GM13977 (cell line): ENCODE measurements at places on chromosomes 16 and 17.

GRCh38 chr16:82147546-82147945, 22.5 kb downstream of the MPHOSPH6 start:
- no peak for DNase-seq

GRCh38 chr17:61388561-61389356, 10.9 kb upstream of the TBX2 start:
- no peak for DNase-seq

DNA sequence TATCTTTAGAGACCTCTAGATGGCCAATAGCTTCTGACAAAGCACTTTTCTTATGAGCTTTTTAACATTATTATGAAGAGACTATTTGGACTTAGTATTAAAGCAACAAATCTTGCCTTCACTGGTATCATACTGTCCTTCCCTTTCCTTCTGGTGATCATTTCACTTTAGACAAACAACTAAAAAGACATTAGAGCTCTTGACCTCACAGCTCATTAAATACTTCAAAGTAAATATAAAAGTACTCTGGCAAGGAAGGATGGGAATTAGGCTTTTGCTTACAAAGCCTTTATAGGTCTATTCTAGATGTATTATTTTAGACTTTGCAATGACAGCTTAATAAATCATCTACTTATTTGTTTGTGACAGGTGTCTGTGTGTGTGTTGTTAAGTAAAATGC, 11.1 kb downstream of the STXBP4 start:
- no peak for DNase-seq

GRCh38 chr17:79280866-79281572, 206.4 kb downstream of the ENGASE start:
- no peak for DNase-seq

- peak; percentile 69 for DNase-seq
Observed at GRCh38 chr17:76458580-76459490, 5.9 kb upstream of the UBE2O start.

DNA sequence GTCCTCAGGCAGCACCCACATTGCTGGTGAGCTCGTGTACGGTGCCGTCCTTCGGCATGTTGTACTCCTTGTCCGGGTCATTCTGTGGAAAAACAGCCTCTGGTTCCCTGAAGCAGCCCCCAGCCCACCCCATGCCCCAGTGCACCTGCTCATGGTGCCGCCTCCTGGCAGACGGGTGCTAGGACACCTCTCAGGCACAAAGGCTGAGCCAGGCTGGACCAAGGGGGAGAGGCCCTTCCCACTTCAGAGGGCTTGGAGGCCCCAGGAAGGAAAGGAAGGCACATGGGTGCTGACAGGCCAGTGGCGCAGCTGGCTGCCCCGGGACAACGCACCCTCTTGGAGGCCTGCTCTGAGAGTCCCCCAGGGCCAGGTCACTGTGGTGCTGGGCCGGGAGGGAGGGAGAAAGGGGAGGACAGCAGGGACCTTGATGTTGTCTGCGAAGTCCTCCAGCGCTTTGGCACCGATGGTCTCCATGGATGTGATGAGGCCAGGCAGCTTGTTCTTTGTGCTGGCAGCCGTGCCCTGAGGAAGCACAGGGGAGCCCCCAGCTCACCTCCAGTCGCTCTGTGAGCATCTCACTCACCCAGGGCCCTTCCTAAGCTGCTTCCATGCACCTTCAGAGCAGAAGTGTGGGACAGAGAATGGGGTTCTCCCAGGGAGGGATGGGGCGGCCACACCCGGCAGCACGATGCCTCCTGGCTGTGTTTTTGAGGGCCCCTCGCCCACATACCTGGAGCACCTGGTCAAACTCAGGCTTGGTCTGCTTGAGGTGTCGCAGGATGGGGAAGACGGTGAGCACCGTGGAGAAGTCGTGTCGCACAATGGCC, 9.3 kb downstream of the ZACN start:
- DNase-seq = no peak

DNA sequence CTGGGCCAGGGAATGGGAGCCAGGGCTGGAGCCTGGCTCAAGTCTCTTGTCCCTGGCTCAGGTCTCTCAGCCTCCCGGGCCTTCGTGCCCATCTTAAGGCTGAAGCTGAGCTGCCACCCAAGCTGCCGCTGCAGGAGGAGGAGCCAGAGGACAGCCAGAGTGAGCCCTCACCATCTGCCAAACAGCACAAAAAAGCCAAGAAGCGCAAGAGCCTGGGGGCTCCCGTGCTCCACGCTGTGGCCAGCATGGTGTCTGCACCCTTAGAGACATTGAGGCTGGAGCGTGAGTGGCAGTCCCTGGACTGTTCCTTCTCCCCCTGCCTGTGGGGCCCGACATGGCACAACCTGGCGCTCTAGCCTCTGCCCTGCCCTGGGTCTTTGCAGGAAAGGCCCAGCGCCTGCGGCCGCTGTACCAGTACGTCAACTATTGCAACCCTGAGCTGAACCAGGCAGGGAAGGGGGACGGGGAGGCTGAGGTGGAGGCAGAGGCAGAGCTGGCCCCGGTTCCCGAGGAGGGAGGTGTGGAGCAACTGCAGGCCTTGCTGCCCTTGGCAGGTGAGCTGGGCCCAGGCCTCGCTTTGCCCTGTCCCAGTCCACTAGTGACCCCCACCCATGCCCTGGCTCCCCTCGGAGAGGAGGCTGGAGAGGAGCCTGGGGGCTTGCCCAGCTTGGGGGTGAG, 1.3 kb downstream of the C16orf86 start:
- peak; percentile 93 for DNase-seq

DNA sequence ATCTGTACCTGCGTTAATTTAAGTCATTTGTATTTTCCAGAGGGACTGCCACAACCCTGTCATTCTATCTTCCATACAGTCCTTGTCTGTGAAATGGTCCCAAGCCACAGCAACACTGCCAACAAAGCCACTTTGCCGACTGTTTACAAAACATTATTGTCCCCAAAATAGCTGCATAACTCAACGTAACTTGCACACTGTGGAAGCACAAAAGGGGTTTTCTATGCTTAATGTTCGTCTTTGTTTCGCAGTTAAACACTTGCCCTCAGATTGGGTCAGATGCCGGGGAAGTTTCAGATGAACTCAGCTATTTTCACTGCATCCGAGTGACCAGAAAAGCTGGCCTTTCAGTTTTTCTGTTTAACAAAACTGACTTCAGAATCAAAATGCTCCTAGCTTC, 4.6 kb downstream of the SEC14L5 start:
- DNase-seq = no peak

- no peak for DNase-seq
Observed at GRCh38 chr16:73459586-73459985, 411.7 kb upstream of the ZFHX3 start.

GRCh38 chr16:1044460-1045309, 27.9 kb upstream of the SSTR5 start:
- no peak for DNase-seq

DNA sequence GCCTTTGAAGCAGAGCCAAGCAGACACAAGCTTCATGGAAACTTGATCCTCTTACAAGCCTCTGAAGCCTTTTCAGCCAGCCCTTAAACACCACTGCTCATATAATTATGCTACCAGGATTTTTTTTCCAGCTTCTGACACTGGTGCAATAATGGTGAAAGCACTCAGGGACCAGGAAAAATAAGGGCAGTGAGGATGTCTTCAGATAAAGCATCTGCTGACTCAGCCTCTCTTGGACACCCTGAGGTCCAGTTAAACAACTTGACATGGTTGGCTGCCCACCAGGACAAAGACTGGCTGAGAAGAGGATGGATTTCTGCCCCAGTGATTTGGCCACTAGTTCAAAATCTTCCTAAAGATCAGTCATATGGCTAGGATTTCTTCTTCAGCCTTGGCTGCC, 124.2 kb upstream of the N4BP1 start:
- no peak for DNase-seq

- peak; percentile 72 for DNase-seq
Observed at GRCh38 chr17:34378664-34379101, 15.7 kb upstream of the CCL1 start.

DNA sequence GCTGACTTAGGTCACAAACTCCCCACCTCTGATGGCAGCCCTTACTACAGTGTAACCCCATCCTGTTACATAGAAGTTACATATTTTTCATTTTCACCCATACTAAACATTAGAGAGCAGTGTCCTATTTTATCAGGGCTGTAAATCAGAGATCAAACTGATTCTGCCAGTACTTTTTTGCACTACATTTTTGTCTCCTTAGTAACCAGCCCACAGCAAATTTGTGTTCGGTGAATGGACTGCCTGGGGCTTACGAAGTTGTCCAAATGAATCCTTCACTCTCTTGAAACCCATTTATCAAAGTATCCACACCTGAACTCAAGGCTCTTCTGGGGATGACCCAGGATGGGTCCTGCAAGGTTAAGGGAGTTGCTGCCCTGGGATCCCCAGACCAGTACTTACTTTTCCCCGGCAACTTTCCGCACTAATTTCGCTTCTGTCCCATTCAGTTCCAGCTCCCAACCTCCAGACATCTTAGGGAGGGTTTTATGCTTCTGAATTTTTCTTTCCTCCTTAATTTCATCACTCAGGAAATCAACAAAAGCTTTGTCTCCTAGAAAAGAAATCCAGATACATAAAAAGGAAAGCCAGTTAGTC, 1.1 kb downstream of the C1QBP start:
- no peak for DNase-seq

GRCh38 chr17:31067691-31068184, 27.0 kb upstream of the NF1 start:
- DNase-seq = no peak

- DNase-seq = no peak
Observed at GRCh38 chr17:64718058-64718457, 56.0 kb upstream of the SMURF2 start.

GRCh38 chr16:11383481-11384183, 38.4 kb downstream of the RMI2 start:
- DNase-seq = no peak

GRCh38 chr16:68367030-68367429, 56.2 kb downstream of the PRMT7 start:
- DNase-seq = peak; percentile 74

- DNase-seq = no peak
Observed at GRCh38 chr17:33154869-33155455, 138.1 kb downstream of the ASIC2 start.

DNA sequence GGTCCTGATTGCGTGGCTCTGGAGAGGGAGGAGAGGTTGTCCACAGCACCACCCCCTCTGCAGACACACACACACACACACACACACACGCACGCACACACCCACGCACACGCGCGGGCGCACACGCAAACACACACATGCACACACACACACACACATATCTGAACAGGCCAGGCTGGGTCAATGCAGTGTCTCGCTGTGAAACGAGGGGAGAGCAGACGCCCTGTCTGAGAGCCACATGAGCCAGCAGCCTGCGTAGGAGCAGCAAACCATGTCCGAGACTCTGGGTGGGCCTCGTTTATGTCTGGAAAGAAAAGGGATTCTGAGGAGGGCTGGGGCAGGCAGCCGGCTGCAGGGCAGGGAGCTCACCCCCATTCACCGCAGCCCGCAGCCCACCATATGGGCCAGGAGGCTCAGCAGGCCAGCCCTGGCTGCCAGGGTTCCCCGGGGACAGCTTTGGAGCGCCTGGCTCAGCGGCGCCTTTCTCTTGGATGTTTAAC, 93.3 kb upstream of the TNRC6C start:
- no peak for DNase-seq

DNA sequence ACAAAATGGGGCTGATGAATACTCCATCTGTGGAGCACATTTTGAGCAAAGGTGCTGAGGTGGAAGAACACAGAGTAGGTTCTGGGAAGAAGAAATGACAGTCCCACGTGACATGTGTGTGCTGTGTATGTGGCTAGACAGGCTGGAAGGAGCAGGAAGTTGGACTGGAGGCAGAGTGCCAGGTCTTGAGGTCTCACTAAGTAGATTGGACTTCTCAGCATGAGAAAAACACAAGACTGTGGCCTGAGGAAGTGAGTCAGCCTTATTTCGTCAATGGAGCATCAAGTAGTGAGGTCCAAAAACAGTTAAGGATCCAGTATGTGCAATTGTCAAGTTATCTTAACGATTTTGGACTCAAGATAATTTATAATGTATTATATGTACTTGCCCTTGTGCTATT, 736.5 kb downstream of the KCNJ2 start:
- DNase-seq = no peak

GRCh38 chr17:36869441-36869840, 67.8 kb upstream of the LHX1 start:
- DNase-seq = no peak

- no peak for DNase-seq
Observed at GRCh38 chr16:89064606-89065457, 28.8 kb upstream of the ACSF3 start.

DNA sequence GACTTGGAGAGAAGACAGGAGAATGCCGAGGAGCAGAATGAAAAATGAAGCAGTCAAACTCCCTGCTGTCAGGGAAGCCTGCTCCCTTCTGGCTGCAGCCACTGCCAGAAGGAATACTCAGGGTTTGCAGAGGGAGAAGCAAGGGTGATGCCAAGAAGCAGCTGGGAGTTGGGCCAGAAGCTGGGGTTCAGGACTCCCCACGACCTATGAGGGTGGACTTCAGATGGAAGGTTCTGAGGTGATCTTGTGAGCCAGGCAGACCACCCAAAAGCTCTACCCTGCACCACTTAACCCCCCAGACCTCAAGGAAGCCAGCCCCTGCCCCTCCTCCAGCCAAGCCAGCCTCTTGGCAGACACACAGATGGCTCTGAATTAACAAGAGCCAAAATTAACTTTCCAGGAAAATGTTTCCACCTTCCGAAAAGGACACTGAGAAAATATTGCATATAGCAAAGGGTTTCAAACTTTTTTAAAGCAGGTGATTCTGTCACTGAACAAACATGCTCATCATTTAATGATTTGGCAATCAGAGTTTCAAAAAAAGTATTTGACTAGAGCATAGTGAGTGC, 126.0 kb upstream of the ERCC4 start:
- DNase-seq = no peak

- peak; percentile 84 for DNase-seq
Observed at GRCh38 chr17:42116705-42117396, 4.3 kb downstream of the KAT2A start.

GRCh38 chr17:35467824-35468223, 19.3 kb upstream of the SLFN13 start:
- DNase-seq = no peak

GRCh38 chr16:11399261-11399831, 54.1 kb downstream of the RMI2 start:
- DNase-seq = no peak

- no peak for DNase-seq
Observed at GRCh38 chr17:13222975-13223374, 205.1 kb upstream of the ELAC2 start.

DNA sequence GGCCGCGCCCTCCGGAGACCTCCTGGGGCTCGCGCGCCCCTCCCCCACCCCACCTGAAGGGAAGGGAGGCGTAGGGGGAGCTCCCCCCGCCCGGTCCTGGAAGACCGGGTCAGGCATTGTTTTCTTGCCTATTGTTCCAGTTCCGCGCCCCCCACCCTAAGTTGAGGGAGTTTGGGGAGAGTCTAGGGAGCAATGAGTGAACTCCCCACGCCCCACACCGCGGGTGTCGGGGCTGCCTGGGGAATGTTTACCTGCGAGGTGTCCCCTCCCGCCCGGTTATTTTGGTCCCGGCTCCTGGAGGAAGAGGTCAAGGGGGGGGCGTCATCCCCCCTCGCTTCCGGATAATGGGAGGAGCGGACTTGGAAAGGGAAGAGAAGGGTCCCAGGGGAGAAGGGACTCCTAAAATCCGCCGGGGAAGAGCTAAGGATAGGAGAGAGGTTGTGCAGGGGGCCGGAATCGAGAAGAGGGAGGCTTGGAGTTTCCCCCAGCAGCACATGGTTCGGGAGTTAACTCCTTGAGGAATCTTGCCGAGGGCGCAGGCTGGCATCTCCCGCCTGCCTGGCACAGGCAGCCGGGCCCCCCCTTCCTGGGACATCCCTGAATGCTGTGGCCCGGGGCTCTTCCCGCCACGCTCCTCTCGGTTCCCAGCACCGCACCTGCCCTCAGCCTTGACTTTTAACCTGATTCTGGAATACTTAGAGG, 881 bp downstream of the MLLT6 start:
- DNase-seq = no peak

GRCh38 chr17:74833501-74834377, 25.9 kb downstream of the GRIN2C start:
- DNase-seq = peak; percentile 66
